Activated CD4-positive, alpha-beta T cell treated with anti-CD3 and anti-CD28 coated beads, Interleukin-2, amount 50 U/mL, for 16 hours (primary cell): ENCODE measurements at places on chromosomes 3 and 15.
A peak's percentile ranks its signal among the peaks of the same experiment; 100 is the strongest.

GRCh38 chr15:48006031-48006511, 114.7 kb upstream of the SLC24A5 start:
- DNase-seq = no peak

GRCh38 chr3:11532931-11533391, 110.8 kb downstream of the VGLL4 start:
- no peak for DNase-seq

DNA sequence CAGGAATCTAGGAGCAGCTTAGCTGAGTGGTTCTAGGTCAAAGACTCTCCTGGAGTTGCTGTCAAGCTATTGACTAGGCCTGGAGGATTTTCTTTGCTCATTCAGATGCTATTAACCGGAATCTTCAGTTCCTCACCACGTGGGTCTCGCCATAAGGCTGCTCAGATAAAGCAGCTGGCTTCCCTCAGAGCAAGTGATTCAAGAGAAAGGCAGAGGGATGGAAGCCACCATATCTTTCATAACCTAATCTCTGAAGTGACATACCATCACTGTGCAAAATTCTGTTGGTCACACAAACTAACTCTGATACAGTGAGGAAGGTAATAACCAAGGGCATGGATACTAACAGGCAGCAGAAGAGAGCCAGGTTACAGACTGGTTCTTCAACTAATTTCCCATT, 72.7 kb upstream of the FLNB start:
- DNase-seq = no peak

DNA sequence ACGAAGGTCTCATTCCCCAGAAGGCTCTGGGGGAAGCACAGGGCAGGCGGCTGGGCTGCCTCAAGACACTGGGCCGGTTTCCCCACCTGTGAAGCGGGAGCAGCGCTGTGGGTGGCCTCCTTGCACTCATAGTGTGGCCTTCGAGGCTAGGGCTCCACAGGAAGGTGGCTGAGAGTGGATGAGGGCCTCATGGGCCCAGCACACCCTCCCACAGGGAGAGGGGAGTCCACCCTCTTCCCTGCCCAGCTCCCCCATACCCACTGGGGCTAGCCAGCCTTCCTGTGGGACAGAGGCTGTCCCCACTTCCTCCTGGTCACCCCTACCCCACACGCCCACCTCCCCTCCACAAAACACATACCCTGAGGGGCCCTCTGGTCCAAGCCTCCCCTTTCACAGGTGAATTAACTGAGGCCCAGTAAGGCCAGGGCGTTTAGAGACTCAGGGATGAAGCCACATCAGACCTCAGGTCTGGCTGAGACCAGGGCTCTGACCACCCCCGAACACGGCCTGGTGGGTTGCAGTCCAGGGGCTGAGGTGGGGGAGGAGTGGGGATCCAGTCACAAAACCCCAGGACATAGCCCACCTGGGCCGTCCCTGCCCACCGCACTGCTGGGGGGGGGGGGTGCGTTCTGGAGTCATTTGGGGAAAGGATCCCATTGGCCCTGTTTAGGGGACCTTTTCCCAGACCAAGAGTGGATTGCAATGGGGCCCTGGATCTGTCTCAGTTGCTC, 1.1 kb downstream of the ANPEP start:
- DNase-seq = no peak

- no peak for DNase-seq
These were observed 7.4 kb downstream of the NDUFAF1 start for GRCh38 chr15:41394924-41395323.

DNA sequence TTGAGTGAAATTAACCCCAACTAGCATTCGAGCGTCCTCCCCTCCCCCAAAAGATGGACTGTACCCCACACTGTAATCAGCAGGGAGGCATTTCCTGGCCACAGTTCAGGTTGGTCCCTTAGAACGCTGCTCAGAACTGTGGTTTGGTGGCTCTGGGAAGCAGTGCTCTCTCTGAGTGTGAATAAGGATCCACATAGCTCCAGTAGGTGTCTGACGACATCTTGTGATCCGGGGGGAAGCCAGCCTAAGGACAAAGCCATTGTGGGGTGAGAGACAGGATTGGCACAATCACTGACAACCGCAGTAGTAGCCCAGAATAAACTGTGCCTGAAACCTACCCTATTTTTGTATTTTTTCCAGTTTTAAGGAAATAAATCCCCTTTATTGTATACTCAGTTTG, 125.3 kb downstream of the IGF1R start:
- DNase-seq = no peak

DNA sequence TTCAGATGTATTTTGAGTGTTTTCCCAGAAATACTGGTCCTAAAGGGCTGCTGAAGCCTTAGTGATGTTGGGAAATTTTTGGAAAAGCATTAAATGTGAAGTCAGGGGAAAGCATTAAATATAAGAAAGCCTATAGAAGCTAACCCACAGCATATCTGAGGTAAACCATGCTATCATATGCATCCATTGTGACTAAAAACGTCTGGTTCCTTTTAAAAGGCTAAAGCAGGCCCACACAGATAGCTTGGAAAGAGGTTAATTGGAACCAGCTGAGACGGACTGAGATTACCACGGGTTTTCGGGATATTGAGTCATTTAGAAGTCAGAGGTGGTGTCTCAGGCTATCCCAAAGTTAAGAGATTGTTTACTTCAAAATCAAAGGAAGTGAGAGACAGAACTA, 78.2 kb downstream of the CYP19A1 start:
- no peak for DNase-seq

- no peak for DNase-seq
These were observed 165.2 kb downstream of the SLCO3A1 start for GRCh38 chr15:92018535-92019239.

DNA sequence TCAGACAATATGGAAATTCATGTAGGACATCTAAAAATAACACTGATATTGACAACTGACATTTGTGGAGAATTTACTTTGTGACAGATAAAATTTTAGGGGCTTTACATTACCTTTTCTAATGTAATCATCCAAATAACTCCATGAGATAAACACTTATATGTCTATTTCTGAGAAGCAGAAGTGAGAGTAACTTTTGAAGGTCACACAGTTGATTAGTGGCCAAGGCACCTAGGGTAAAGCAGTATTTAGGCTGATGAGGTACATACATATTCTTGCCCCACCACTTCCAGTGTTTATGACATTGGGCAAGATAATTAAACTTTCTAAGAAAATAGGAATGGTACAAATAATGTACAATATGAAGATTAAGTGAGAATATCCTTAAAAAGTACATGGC, 248.4 kb downstream of the CPNE4 start:
- DNase-seq = no peak

DNA sequence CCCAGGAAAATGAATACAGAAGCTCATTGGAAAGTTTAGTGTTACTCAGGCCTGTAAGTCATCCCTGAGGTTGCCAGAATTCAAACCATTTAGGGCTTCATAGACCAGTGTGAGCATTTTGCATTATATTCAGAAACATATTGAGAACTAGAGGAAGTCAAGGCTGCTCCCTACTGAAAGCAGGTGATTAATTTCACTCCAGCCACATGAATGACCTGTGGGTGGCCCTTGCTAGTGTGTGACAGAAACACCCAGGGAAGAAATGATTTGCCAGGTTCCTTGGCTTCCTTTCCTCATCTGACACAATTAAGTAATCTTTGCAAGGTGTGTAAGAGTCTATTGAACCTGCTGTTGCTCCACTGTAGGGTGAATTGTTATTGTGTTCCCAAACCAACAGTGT, 61.8 kb downstream of the GAP43 start:
- DNase-seq = peak; percentile 30

DNA sequence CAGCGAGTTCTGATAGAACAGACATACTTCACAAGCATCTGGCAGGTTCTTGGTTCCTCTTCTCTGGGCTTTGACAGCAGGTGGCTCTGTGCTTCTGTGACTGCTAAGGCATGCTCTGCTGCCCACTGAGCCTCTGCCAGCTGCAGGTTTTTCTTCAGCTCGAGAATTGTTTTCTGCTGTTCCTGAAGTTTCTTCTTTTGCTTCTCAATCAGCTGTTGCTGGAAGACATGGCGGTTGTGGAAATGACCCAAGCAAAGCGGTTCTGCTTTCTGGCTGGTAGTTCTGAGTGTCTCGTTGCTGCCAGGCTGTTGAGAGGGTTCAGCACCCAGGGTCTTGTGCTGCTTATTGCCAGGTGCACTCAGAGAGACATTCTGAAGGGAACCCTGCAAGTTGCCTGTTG, 50.8 kb downstream of the CCDC191 start:
- no peak for DNase-seq

GRCh38 chr15:73941871-73942635, 15.8 kb downstream of the LOXL1 start:
- DNase-seq = no peak

DNA sequence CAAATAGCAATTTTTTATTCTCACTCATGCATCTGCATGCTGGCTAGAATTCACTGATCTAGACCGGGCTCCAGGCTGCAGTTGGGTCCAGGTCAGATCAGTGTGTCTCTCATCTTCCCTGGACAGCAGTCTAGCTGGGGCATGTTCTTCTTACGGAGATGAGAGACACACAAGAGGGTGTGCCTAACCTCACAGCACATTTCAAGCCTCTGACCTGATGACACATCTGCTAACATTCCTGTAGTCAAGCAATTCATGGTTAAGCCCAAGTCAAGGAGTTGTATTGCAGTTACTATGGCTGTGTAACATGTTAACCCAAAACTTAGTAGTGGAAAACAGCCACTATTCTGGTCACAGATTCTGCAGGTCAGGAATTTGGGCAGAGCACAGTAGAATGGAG, 13.1 kb downstream of the BSN start:
- DNase-seq = no peak

DNA sequence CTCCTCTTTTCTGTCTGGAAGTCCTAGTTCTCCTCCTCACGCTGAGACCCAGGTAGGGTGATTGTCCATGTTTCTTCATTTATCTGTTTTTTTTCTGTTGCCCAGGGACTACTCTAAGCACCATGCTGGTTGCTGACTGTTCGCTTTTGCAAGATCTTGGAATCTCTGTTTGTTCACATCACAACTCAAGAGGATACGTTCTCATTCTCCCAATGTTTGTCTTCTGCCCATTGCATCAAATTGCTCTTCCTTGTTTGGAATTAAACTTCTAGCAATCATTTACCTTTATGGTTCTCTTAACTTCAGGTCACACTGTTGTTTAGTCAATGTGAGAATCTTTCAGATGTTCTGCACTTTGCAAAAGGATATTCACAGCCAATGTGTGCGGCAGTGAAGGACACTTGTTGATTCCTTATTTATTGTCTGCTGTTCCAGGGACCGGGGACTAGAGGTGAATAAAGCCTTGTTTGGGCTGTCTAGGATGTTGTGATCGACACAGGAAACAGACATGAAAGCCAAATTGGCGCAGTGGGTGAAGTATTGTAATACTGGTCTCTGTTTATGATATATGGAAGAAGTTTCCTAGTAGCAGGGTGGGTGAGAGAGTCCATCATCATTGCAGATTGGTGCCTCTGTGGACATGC, 24.5 kb downstream of the LPP start:
- DNase-seq = no peak

DNA sequence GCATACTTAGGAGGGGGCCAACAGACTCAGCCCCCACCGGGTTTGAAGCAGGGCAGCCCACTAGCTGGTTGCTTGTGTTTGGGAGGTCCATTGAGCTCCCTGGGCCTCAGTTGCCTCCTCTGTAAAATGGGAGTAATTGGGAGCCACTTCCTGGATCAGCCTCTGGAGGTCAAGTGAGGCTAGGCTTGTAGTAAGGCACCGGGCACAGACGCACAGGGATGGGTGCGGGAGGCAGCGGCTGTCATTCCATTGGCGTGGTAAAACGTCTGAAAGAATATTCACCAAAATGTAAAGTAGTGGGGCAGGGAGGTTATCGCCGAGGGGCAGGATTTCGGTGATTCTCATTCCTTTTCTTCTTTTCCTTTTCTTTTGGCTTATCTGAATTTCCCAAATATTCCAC, 64.6 kb downstream of the TLE3 start:
- DNase-seq = no peak

DNA sequence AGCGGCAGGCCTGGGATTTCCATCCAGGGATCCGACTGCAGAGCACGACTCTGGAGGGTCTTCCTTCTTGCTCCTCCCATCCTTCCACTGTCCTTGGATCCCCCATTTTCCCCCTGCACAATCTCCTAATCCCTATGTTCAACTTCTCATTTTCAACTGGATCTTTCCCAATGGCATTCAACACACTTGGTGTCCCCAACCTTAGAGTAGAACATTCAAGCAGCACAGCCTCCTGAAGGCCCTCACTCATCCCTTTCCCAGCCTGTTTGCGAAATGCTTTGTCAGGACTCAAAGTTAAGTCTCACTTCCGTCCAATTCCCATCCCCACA, 32.3 kb downstream of the RPN1 start:
- DNase-seq = no peak

DNA sequence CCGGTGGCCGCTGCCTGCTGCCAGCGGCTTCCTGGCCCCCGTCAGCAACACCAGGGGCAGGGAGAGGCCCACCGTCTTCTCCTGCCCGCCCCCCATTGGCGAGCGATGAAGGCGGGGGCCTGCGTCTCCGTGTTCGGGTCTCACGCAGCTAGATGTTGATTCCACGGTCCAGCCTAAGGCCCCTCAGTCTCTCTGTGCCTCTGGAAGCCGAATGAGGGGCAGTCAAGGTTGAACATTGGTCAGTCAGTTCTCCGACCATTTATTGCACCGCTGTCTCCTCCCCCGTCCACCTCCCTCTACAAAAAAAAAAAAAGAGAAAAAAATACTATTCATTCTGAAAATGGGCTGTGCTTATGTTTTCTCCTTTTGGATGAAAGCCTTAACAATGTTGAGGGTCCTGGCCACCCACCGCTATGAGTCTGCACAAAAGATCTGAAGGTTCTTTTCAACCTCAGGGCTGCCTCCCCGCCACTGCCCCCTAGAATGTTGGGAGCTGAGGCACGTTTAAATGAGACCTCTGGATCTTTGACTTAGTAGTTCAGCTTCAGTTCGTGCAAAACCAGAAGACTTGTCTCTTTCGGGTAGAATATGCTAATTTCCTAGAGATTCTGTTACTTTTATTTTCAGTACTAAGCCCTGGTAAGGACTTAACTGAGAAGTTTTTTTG, 736 bp downstream of the IREB2 start:
- DNase-seq = peak; percentile 21

- peak; percentile 43 for DNase-seq
These were observed 2.9 kb upstream of the DIS3L start for GRCh38 chr15:66290518-66290917.

DNA sequence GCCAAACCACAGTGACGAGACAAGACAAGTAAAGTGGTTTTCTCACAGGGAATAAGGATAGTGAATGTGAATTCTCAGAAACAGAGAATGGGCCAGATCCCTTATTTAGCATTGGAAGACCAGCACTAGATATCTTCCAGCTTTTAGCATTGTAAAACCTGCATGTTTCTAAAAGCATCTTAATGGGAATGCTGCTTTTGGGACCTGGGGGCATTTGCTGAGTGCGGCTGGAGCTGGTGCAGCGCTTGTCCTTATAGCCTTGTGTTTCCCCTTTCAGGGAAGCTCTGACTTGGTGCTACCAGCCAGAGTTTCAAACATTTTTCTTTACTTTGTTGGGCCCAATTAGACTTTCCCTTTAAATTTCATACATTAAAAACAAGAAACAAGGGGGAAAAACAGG, 52.9 kb downstream of the CLSTN2 start:
- DNase-seq = no peak

- peak; percentile 43 for DNase-seq
These were observed 86.5 kb upstream of the PRR20G start for GRCh38 chr3:127374086-127375010.

GRCh38 chr3:195809796-195810454, 1.8 kb downstream of the MUC4 start:
- no peak for DNase-seq

- no peak for DNase-seq
These were observed 365.2 kb downstream of the TUSC7 start for GRCh38 chr3:117074826-117075225.

- no peak for DNase-seq
These were observed 49.4 kb downstream of the ITGB5 start for GRCh38 chr3:124837730-124838186.

GRCh38 chr3:170614214-170614966, 28.5 kb upstream of the SLC7A14 start:
- no peak for DNase-seq
